ENCODE measurements at places on chromosomes 6 and 20. TPM values are rescaled to one million over a fixed set of nuclear protein-coding genes. Genes with fewer than 3 reads are reported as not detected.

GRCh38 chr6:159844737-159845645, 44.9 kb downstream of the PNLDC1 start:
- DNase-seq, result no peak

DNA sequence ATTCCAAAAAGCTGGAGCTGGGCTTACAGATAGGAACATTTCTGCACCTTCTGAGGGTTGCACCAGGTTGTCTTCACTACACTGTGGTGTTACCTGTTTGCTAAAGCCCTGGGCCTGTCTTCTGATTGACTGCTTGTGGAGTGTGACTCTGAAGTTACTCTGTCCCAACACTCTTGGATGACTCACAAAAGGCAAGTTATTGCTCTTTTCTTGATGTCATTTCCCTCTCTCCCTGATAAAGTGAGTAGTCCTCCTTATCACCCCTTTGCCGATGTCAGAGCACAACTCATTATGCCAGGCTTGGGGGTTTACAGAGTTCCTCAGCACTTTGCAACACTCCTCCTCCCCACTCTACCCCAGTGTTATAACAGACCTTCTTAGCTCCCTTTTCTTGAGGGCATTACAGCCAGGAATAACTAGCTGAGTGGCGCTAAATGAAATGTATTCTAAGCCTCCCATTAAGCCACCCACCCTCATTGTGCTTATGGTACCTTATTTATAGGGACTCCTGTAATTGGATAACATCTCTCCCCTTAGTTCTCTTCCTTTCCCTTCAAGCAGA, 36.1 kb upstream of the NKX2-4 start:
- no peak for DNase-seq

DNA sequence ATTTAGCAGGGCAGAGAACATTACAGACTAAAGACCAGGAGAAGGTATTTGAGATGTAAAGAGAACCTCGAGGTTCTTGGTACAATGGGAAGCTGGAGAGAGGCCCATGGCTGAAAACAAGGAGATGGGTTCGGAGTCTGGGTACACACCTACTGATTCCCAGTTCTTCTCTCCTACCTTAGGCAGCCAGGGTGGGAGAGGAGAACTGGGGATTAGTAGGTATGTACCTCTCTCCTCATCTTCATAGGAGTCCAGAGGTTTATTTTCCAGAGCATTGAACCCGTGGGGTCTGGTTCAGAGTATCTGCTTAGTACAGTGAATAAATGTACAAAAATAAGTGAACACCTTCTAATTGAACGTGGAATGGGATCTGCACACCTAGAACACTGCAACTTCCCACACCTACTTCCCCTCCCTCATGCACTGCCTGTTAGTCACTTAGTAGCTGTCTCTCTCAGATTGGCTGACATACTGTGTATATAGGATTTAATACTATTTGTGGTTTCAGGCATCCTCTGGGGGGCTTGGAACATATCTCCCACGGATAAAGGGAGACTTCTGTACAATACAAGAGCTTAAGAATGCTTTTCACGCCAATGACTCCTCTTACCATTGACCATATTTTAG, 23.5 kb upstream of the NUP153 start:
- DNase-seq, result no peak

- DNase-seq, result peak; percentile 22
Observed at GRCh38 chr6:66896415-66896814, 1189.4 kb upstream of the EYS start.

- DNase-seq, result no peak
Observed at GRCh38 chr6:818196-818595, 125.3 kb upstream of the EXOC2 start.

GRCh38 chr20:34713194-34713943, 9.2 kb downstream of the TP53INP2 start:
- peak; percentile 65 for DNase-seq

DNA sequence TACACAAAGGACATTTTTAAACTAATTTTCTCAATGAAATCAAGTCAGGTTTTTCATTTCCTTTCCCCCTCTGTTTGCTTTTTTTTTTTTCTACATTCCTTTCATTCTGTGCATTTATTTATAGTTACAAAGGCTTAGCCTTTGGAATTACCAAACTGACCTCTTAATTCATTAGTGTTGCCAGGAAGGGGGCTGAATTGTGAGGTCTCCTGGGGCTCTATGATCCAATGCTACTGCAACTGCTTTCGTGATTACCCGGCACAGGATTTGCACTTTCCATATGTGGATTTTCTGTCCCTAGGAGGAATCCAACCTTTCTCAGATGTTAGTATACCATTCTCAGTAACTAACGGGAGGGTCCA, 35.3 kb downstream of the NEDD9 start:
- no peak for DNase-seq

DNA sequence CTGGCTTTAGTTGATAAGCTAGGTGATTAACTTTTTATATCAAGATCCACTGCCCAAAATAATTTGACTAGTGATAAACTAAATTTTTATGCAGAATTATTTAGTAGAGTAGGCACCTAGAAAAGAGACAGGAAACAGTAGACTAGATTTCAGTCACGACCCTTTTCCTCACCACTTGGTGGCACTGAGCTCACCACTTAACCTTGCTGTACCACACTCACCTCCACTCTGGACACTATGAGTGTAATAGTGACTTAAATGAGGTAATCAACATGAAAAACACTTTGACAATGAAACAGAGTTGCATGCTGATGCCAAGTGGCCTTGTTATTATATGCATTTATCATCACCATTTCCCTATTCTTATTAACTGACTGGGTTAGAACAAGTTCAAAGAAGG, 730.4 kb downstream of the KIF16B start:
- DNase-seq, result no peak

DNA sequence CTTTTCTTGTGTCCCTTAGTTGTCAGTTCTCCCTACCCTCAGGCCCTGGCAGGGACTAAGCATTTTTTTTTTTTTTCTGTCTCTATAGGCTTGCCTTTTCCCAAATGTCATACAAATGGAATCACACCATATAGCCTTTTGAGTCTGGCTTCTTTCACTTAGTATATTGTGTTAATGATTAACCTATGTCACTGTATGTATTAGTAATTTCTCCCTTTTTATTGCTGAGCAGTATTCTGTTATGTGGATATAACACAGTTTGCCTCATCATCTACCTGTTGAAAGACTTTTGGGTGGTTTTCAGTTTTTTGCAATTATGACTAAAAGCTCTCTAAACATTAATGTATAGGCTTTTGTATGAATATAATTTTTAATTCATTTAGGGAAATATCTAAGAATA, 16.0 kb upstream of the FBXO30 start:
- DNase-seq, result no peak

Gene PACRG
- total RNA-seq, result not detected

Measured in Calu3 (cell line).